Fibroblast of villous mesenchyme (primary cell): ENCODE measurements at places on chromosomes 13 and 19. TPM values are rescaled to one million over a fixed set of nuclear protein-coding genes. Genes with fewer than 3 reads are reported as not detected.

Gene PTOV1
- 47.9 and 53.5 TPM in 2 replicates for total RNA-seq

Gene SULT2A1
- not detected in 2 replicates for total RNA-seq

Gene NUMBL
- total RNA-seq, result 13.8 and 34.1 TPM in 2 replicates

Gene MISP3
- under 0.01 and 0.32 TPM in 2 replicates for total RNA-seq

Gene NLRP11
- not detected in 2 replicates for total RNA-seq

Gene TNFSF9
- 0.32 TPM in 1 of 2 replicates, not detected in the other for total RNA-seq

Gene SIAH3
- total RNA-seq, result under 0.01 TPM in 1 of 2 replicates, not detected in the other

Gene MCF2L
- total RNA-seq, result under 0.01 TPM in 1 of 2 replicates, not detected in the other

Gene ADGRE1
- total RNA-seq, result not detected in 2 replicates

Gene KLF2
- 3.0 and 6.8 TPM in 2 replicates for total RNA-seq

Gene KLK6
- not detected in 2 replicates for total RNA-seq

Gene COMP
- total RNA-seq, result under 0.01 TPM in 1 of 2 replicates, not detected in the other

Gene TICAM1
- 3.2 and 3.5 TPM in 2 replicates for total RNA-seq

Gene TNFRSF19
- total RNA-seq, result 95.7 and 139 TPM in 2 replicates

Gene RASAL3
- total RNA-seq, result not detected in 2 replicates

Gene MEX3D
- 33.7 and 48.6 TPM in 2 replicates for total RNA-seq

Gene MAU2
- total RNA-seq, result 30.6 and 32.4 TPM in 2 replicates

- peak; percentile 11 for DNase-seq
These were observed at the start of gene RYR1 for GRCh38 chr19:38433268-38433733. RYR1 (plus strand) TSS chr19:38433691; CDS start chr19:38433830, 139 bp downstream.

DNA sequence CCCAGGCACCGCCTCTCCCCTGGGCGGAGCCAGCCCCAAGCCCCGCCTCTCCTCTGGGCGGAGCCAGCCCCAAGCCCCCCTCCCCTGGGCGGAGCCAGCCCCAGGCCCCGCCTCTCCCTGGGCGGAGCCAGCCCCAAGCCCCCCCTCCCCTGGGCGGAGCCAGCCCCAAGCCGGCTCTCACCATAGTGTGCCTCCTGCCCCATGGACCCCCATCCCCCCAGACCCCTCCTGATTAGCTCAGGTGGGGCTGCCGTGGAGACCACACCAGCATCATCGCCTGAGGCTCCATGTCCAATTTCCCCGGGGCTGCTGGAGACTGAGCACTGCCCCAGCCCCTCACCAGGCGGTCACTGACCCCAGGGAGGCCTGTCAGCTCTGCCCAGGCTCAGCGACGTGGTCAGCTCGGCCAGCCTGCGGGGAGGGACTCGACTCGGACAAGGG is 4.2 kb upstream of the MADCAM1 start:
- DNase-seq, result no peak

GRCh38 chr19:6677495-6677882 is 7.5 kb upstream of the TNFSF14 start:
- no peak for DNase-seq

- peak; percentile 72 for DNase-seq
These were observed 76.9 kb downstream of the GADD45B start for GRCh38 chr19:2552859-2553258.

GRCh38 chr19:4301590-4302242 is 473 bp downstream of the TMIGD2 start:
- no peak for DNase-seq

- DNase-seq, result no peak
These were observed 746.8 kb upstream of the SLC10A2 start for GRCh38 chr13:103812971-103813370.

DNA sequence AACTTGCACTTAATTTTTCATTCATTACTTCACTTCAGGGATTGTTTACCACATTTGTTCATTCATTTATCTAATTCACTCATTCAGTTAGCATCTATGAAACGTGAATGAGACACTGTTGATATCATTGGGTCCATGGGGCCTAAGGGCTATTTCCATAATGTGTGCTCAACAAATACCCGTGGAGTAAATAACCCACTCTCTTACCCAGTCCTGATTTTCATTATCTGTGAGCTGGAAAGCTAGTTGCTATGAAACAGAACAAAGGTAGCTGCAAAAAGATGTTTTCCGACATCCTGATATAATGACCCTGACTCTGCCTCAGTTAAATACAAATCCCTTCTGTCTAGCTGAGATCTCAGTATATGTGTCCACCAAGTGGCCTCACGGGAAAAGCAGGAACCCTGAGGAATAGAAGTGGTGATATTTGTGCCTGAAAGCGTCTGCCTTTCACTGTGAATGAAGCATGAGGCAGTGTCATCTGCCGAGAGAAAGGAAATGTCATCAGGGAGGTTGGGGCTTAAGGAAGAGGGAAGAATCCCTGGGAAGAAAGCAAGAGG is 63.8 kb downstream of the SERTM1 start:
- DNase-seq, result no peak

DNA sequence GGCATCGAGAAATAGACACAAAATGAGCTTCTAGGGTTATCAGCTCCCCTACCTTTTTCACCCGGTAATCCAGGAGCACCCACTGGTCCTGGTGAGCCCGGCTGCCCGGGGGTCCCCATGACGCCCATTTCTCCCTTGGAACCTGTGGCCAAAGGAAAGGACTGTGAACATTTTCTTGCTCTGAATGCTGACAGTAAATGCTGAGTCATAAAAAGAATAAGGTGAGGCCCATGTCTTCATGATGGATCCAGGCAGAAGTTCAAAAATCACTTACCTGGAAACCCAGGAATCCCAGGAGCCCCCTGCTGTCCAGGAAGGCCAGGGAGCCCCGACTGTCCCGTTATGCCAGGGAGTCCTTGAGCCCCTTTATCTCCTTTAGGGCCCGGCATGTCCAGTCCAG is 129.2 kb downstream of the COL4A1 start:
- DNase-seq, result no peak

DNA sequence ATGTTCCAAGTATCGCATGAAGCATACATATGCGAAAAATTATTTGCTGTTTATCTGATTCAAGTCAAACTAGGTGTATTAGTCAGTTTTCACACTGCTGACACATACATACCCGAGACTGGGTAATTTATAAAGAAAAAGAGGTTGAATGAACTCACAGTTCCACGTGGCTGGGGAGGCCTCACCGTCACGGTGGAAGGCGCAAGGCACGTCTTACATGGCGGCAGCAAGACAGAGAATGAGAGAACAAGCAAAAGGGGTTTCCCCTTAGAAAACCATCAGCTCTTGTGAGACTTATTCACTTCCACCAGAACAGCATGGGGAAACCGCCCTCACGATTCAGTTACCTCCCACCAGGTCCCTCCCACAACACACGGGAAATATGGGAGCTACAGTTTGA is 13.0 kb upstream of the PROZ start:
- DNase-seq, result no peak

GRCh38 chr13:30354493-30355383 is 47.4 kb upstream of the KATNAL1 start:
- no peak for DNase-seq

GRCh38 chr13:40992678-40993518 is 26.2 kb downstream of the ELF1 start:
- no peak for DNase-seq

DNA sequence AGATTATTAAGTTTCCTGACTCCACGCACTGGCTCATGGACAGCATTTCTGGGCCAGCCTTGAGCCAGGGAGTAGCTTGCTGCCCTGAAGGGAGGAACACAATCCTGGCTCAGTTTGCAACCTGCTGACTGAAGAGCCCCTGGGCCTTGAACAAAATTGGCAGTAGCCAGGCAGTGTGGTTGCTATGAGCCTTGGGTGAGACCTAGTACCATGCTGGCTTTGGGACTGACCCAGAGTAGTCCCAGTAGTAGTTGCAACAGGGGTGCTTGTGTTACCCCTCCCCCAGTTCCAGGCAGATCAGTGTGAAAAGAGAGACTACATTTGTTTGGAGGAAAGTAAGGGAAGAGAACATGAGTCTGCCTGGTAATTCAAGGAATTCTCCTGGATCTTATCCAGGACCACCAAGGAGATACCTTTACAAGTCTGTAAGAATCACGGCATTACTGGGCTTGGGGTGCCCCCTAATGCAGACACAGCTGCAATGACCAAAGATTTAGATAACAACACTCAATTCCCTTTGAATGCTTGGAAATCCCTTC is 22.0 kb downstream of the ITGBL1 start:
- DNase-seq, result peak; percentile 89

- no peak for DNase-seq
These were observed 20.9 kb upstream of the C1QTNF9B start for GRCh38 chr13:23918208-23918607.
